ENCODE measurements at places on chromosomes 3 and 15.

DNA sequence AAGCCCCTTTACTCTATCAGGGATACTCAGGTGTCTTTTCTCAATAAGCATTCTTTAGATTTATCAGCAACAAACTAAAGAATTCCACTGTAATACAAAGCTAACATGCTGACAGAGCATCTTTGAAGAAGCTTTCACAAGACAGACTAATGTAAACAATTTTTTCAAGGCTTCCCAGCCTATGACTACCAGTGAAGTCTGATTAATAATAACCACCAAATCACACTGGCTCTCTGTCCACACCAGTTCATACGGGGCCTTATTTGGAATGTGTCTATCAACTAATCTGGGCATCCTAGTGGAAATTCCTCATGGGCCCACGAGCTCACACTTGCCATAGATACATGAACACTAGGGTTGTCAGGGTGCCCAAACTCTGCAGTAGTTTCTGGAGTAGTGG is 84.5 kb downstream of the EFL1 start:
- DNase-seq = no peak

DNA sequence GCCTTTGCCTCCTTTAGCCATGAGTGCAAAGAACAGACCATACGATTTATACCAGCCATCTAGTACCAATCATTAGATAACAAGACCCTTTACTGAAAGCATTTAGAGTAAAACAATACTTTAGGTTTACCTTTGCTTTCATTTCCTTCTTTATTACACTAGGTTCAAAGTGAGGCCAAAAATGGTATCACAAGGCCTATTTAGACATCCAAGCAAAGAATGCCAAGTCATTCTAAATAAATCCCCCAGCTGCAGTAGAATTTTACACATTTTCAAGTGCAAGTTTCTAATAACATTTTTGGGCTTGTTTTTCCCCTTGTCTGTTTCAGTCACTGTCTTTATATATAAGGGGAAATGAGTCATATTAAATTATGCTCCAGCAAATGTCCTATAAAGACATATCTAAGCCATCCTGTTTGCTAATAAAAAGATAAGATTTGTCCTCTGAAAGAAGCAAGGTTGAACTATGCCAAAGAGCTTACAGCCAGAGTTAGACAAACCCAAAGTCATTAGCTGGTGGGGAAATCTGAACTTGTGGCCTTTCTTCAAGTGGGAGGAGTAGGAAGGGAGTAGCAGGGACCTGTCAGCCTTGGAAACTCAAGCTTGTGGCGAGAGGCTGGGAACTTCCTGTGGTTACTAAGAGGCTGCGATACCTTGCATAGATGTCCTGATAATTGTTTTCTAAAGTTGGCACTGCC is 232.7 kb downstream of the MECOM start:
- DNase-seq = no peak

DNA sequence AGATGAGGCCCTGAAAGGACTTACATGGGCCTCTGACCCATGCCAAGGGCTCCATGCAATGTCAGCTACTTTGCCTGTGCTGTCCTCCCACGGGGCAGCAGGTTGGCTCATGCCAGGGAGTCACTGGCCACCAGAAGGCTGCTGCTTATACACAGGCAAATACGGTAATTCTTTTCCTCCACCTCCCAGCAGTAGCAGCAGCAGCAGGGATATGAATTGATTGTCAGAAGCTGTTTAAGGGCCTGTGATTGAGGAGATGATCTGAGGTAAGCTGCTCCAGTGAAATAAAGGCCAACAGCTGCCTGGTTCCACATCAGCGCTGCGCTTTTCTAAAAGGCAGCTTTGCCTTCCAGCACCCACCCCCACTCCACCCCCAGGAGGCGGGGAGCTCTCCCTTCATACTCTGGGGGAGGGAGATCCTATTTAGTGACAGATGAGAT is 250.5 kb downstream of the SHQ1 start:
- DNase-seq = no peak

DNA sequence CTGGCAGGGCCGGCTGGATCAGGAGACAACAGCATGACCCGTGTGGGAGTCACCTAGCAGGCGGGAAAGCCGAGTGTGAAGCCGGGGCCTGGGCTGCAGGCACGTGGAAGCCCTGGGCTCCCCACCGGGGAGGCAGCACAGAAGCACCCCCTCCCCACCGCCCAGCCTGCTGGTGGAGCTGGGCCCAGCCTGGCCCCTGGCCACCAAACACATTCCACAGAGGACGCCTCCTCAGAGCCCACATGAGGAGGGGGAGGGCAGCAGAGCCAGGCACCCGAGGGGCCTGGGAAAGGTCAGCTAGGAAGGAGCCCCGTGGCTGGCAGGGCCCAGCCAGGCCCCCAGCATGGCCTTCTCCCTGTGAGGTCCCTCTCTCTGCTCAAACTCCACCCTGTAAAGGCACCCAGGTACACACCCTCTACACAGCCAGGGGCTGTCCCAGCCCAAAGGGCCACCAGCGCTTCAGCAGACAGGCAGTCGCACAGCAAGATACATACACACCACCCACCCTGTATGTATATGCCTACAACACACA is 4.5 kb downstream of the PLXNB1 start:
- DNase-seq = no peak

DNA sequence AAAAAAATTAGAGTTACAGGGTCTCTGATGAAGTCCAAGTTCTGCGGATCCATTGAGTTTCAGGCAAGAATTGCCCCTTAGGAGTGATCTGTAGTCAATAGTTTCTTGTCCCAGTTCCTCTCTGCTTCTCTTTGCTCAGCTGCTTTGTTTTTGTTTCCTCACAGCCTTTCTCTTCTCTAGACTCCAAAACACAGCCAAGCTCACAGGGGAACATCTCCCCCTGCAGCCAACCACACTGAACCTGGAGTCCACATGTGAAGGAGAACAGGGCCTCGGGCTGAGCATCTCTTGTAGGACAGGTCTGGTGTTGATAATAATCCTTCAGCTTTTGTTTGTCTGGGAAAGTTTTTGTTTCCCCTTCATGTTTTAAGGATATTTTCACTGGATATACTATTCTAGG is 202.6 kb upstream of the ATP10A start:
- no peak for DNase-seq

DNA sequence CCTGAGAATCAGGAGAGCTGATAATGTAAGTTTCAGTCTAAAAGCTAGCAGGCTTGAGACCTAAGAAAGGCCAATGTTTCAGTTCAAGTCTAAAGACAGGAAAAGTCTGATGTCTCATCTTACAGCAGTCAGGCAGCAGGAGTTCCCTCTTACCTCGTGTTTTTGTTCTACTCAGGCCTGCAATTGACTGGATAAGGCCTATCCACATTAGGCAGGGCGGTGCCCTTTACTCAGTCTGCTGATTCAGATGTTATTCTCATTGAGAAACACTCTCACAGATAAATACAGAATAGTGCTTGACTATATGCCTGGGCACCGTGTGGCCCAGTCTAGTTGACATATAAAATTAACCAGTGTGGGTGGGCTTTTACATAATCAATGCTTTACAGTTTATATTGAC is 122.4 kb downstream of the NR1D2 start:
- DNase-seq = no peak
